ENCODE measurements at places on chromosomes 7 and 10. TPM values are rescaled to one million over a fixed set of nuclear protein-coding genes. Genes with fewer than 3 reads are reported as not detected.

Gene GLI3
- total RNA-seq = 6.0 TPM

Gene AUTS2
- total RNA-seq = 7.6 TPM

Gene DYDC2
- total RNA-seq = not detected

Gene FKBP6
- total RNA-seq = not detected
